Right lobe of liver (tissue), 6 donors: ENCODE measurements at places on chromosomes 12 and 14. TPM values are rescaled to one million over a fixed set of nuclear protein-coding genes. Genes with fewer than 3 reads are reported as not detected.

DNA sequence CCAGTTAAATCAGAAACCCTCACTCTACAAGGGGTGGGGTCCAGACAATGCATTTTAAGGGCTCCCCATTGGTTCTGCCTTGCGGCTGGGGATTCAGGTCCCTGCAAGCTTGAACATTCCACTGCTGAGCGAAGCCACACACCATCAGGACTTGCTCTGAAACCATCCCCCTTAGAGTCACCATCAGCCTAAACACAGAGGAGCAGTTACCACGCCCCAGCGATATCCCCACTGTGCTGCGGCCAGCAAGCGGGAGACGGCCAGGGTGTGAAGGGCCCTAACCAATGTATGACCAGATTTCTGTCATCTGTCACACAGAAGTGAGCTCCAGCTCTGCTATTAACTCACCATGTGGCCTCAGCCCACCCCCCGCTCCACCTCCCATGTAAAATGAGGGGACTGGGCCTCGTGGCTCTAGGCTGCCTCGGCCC is 29.7 kb downstream of the CCDC88C start:
- no peak for DNase-seq
- peaks cover 4% of the 10 kb centered on the region for H3K4me1 ChIP-seq
- H3K27ac ChIP-seq: no peak overlapping the region
- no peak overlapping the region for H3K4me3 ChIP-seq

- no peak overlapping the region for H3K27ac ChIP-seq
- no peak for DNase-seq
- no peaks in the 10 kb centered on the region for H3K4me1 ChIP-seq
- H3K27me3 ChIP-seq: no peaks in the 10 kb centered on the region
- H3K4me3 ChIP-seq: no peak overlapping the region
- H3K36me3 ChIP-seq: no peaks in the 10 kb centered on the region
Measured at GRCh38 chr12:24268663-24269186, 319.3 kb upstream of the SOX5 start.

- no peaks in the 10 kb centered on the region for H3K4me1 ChIP-seq
- H3K27ac ChIP-seq: no peak overlapping the region
- no peaks in the 10 kb centered on the region for H3K27me3 ChIP-seq
- no peak for DNase-seq
- no peaks in the 10 kb centered on the region for H3K36me3 ChIP-seq
Measured at GRCh38 chr14:94163796-94164195, 10.3 kb upstream of the PPP4R4 start.

DNA sequence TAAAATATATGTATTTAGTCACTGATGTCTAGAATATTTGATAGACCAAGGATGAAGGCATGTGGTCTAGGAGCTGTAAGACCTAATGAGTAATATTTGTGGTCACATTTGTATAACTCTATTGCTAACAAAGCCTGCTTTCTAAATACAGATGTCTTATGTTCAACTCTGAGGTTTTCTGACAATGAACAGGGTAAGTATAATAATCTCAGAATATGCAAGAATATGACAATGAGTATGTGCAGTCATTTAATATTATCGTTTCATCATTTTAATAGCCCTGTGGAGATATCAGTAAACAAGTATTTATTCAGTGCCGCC is 389.6 kb downstream of the LRIG3 start:
- no peaks in the 10 kb centered on the region for H3K27me3 ChIP-seq
- H3K4me1 ChIP-seq: no peaks in the 10 kb centered on the region
- no peak overlapping the region for H3K27ac ChIP-seq
- no peaks in the 10 kb centered on the region for H3K36me3 ChIP-seq
- H3K4me3 ChIP-seq: no peak overlapping the region

GRCh38 chr12:22250762-22251161 is 83.7 kb downstream of the ST8SIA1 start:
- no peak overlapping the region for H3K4me3 ChIP-seq
- no peaks in the 10 kb centered on the region for H3K36me3 ChIP-seq
- no peak overlapping the region for H3K27ac ChIP-seq
- no peak for DNase-seq

DNA sequence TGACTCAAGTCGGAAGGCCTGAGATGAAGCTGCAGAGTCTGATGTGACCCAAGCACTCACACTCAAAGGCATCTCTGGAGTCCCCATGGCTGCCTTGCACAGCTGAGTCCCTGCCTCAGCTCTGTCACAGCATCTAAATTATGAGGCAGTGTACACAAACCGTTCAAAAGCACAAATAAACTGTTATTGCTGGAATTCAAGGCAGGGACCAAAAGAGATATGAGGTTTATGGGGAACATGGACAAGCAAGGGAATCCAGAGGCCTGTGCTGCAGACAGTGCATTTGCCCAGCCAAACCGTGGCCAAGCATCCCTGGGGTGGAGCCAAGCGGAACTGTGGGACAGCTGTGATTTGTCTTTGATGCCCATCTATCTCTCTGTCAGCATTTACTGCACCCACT is 91.3 kb downstream of the RPS29 start:
- H3K4me3 ChIP-seq: no peak overlapping the region
- H3K27me3 ChIP-seq: no peaks in the 10 kb centered on the region
- H3K36me3 ChIP-seq: no peaks in the 10 kb centered on the region
- no peak for DNase-seq
- H3K27ac ChIP-seq: no peak overlapping the region

DNA sequence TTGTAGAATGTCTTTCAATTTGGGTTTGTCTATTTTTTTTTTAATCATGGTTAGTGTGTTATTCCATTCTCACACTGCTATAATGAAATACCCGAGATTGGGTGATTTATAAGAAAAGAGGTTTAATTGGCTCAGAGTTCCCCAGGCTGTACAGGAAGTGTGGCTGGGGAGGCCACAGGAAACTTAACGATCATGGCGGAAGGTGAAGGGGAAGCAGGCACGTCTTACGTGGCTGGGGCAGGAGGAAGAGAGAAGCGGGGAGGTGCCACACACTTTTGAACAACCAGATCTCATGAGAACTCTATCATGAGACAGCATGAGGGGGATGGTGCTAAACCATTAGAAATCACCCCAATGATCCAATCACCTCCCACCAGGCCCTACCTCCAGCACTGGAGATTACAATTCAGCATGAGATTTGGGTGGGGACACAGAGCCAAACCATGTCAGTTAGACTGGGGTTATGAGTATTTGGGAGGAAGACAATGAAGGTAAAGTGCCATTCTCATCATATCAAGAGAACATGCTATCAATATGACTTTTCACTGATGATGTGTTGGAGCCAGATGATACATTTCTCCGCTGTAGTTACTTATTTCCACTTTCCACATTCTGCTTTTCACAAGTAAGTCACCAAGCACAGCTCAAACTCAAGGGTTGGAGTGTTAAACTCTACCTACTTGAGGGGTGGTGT is 45.8 kb downstream of the AP5M1 start:
- no peak overlapping the region for H3K27ac ChIP-seq
- DNase-seq: no peak
- no peaks in the 10 kb centered on the region for H3K27me3 ChIP-seq
- H3K4me1 ChIP-seq: no peaks in the 10 kb centered on the region

GRCh38 chr14:46653031-46653755 is 1.6 kb upstream of the RPL10L start:
- no peak for DNase-seq
- H3K4me1 ChIP-seq: no peaks in the 10 kb centered on the region
- H3K36me3 ChIP-seq: no peaks in the 10 kb centered on the region
- H3K27ac ChIP-seq: no peak overlapping the region

- no peak for DNase-seq
- peaks cover 12% of the 10 kb centered on the region for H3K4me1 ChIP-seq
- no peak overlapping the region for H3K27ac ChIP-seq
Measured at GRCh38 chr14:99157676-99158075, 114.3 kb downstream of the BCL11B start.

DNA sequence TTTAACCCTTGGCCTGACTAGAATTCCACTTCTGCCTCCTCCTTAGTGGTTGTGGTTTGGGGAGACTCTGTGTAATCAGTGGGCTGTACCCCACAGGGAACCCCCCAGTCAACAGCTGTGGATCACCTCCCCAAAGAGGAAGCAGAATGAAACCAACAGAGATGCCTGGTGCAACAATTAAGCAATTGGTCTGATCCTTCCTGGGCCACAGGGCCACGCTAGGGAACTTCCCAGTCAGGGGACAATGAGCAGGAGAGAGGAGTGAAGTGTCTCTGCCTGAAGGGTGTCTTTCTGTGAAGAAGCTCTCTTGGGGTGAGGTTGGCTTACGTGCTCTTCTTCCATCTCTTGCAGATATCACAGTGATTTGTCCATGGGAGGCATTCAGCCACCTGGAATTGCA is 8.2 kb downstream of the PDE6H start:
- H3K36me3 ChIP-seq: no peaks in the 10 kb centered on the region
- no peak overlapping the region for H3K4me3 ChIP-seq
- no peaks in the 10 kb centered on the region for H3K27me3 ChIP-seq
- H3K4me1 ChIP-seq: no peaks in the 10 kb centered on the region

GRCh38 chr12:81570234-81570633 is 188.9 kb downstream of the PPFIA2 start:
- H3K36me3 ChIP-seq: no peaks in the 10 kb centered on the region
- H3K27ac ChIP-seq: no peak overlapping the region
- no peaks in the 10 kb centered on the region for H3K4me1 ChIP-seq
- DNase-seq: no peak
- H3K4me3 ChIP-seq: no peak overlapping the region

Gene ST8SIA1
- 0.37 TPM for total RNA-seq

Gene SYCP3
- total RNA-seq: not detected

Gene NRIP2
- 0.20 TPM for total RNA-seq

Gene MANSC4
- not detected for total RNA-seq
